ENCODE measurements at places on chromosomes 4 and X.

- peak; percentile 78 for DNase-seq
These were observed 10.6 kb upstream of the ELF4 start for GRCh38 chrX:130120746-130121504.

DNA sequence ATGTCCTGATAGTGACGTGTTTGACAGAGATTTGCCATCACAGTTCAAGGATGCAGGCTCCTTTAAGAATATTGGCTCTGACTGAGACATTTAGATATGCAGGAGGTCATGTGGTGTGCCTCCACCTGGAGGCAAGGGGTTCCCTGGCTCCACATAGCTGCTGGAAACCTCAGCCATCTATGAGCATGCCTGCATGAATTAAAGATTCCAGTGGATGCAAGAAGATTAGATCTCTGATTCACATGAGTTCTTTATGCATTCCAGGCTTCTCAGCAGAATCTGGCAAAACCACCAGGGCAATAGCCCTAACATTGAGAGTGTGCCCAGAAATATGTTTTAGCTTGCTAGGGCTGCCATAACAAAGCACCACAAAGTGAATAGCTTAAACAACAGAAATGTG, 298.5 kb upstream of the AADAT start:
- DNase-seq: no peak

- DNase-seq: no peak
These were observed 434.9 kb upstream of the PABPC4L start for GRCh38 chr4:134636338-134637051.

- DNase-seq: no peak
These were observed 102.4 kb downstream of the KDR start for GRCh38 chr4:55023030-55023429.

GRCh38 chr4:113347245-113347644, 297.8 kb downstream of the ANK2 start:
- DNase-seq: no peak

- DNase-seq: no peak
These were observed 2.3 kb downstream of the PLAC8 start for GRCh38 chr4:83112231-83112630.

DNA sequence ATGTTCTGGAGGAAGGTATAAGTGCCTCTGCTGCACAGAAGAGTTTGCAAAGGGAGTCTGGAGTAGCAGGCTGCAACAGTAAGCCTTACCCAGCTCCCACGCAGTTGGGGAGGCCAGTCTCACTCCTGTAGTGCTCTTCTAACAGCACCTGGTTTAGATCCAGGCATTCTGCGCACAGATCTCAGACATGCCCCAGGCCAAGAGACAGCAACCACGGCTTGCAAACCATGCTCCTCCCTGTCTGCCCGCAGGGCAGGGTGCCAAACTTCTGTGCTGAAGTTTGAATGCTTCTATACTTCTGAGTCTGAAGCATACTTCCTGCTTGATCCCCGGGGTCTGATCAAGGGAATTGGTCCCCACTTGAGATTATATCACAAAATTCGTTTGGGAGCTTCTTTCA, 106.3 kb downstream of the LINC00632 start:
- peak; percentile 37 for DNase-seq

DNA sequence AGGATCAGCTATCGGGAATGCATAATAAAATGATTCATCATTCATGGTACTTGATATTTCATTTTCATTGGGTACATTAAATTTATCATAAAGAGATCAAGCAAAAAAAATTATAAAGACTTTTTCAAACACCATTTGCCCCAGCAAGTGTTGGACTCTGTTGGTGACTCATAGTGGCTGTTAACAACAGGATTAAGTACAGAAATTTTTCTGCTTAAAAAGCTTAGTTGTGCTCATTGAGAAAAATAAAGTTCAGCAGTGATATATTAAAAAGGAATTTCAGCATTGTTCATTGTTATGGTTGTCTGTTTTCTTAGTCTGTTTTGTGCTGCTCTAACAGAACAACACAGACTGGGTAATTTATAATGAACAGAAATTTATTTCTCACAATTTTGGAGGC, 86.2 kb upstream of the PCDH10 start:
- no peak for DNase-seq

DNA sequence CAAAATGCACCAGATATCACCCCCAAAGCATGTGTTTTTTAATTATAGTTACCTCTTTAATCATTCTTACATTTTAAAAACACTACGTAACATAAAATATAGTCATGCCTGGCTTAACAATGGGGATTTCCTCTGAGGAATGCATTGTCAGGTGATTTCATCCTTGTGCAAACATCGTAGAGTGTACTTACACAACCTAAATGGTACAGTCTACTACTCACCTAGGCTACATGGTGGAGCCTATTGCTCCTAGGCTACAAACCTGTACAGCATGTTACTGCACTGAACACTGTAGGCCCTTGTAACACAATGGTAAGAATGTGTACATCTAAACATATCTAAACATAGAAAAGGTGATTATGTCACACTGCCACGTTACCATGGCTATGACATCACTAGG, 208.6 kb downstream of the SPOCK3 start:
- DNase-seq: no peak

- DNase-seq: no peak
These were observed 72.1 kb downstream of the PDS5A start for GRCh38 chr4:39905656-39906055.

GRCh38 chrX:75642811-75643361, 120.0 kb upstream of the ZDHHC15 start:
- DNase-seq: no peak

GRCh38 chr4:124768596-124769365, 56.2 kb upstream of the ANKRD50 start:
- no peak for DNase-seq

GRCh38 chr4:917466-917865, 14.7 kb downstream of the GAK start:
- DNase-seq: no peak

DNA sequence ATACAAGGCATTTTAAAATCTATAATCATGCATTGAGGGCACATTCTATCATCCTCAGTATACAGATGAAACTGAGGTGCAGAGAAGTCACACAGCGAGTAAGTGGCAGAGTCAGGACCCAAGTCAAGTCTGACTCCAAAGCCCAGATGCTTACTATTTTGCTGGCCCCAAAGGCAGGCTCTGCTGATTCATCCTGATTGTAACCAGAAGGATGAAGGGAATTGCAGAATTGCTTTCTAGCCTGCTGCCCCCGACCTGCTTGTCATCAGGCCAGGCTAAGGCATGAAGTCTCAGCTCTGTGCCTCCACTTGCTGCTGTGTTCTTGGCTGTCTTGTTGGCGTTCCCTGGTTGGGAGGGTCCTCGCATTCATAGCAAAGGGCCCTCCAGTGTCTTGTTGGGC, 62.7 kb downstream of the SLC9A6 start:
- peak; percentile 7 for DNase-seq

DNA sequence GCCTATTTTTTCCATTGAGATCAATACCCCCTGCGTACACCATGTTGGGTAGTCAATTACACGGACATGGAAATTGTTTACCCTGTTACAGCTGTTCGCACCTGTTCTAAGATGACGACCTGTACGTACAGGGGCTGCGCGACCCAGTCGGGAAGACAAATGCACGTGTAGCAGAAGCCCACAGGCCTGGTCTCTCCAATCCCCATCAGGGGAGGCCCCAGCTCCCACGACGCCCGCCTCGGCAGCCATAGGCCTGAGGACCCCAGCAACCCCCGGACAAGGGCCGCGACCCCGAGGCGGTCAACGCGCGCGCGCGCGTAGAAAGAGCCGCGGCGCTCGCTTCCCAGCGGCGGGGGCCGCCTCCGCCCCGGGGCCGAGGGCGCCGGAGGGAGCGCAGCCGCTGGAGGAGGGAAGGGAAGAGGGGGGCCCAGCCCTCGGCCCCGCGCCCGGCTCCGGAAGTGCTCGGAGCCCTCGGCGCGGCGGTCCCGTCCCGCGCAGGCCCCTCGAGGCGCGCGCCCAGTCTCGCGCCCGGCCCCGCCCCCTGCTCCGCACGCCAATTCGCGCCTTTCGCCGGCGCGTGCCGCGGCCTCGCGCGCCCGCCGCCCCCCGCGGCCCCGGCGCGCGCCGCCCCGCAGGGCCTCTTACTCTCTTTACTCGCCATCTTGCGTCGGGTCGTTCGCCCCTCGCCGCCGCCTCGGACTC, 618 bp downstream of the RBBP7 start:
- DNase-seq: peak; percentile 14

GRCh38 chrX:118974908-118975671, 672 bp downstream of the LONRF3 start:
- no peak for DNase-seq

DNA sequence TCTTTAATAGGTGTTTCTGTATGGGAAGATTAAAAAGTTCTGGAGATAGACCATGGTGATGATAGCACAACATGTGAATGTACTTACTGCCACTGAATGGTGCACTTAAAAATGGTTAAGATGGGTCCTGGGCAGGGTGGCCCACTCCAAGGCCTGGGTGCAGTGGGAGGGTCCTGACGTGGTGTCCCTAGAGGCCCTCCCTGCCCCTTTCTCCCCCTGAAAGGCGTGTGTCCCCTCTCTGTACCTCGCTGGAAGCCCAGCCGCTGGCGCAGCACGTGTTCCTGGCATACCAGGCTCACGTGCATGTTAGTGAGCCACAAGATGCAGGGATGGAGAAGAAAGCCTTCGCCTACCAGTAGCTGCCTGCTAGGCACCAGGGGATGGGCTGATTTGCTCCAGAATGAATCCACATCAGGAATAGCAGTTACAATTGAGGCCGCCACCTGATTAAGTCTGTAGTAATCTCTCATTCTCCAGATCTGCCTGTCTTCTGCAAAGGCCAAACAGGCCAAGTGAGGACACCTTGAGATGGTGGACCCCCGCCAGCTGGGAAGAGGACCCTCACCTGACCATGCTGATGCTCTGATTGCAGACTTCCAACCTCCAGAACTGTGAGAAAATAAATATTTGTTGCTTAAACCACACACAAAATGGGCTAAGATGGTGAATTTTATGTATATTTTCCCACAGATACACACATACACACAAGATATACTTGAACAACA, 67.5 kb downstream of the COQ2 start:
- DNase-seq: no peak

- peak; percentile 57 for DNase-seq
These were observed 44.3 kb upstream of the TNIP3 start for GRCh38 chr4:121208244-121209007.

DNA sequence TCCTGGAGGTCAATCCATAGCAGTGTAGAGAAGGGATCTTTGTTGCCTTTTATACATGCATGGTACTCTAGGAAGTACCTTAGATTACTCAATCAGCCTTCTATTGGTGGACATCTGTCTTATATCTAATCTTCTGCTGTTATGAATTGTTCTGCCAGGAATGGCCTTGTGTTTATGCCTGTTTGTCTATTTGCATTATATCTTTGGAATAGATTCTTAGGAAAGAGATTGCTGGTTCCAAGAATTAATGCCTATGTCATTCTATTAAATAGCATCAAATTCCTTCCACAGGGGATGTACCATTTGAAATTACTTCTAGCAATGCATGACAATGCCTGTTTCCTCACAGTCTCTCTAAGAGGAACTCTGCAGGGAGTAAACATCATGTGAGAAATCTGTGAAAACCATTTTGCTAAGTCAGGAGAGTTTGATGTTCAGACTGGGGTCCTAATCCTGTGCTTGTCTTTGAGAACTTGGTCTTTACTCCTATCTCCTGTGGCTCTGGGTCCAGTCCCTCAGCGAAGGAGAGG, 42.5 kb downstream of the BEX3 start:
- no peak for DNase-seq

GRCh38 chr4:35166466-35166865, 1077.8 kb downstream of the ARAP2 start:
- no peak for DNase-seq

- DNase-seq: peak; percentile 63
These were observed 557.7 kb upstream of the TENM3 start for GRCh38 chr4:181685461-181685860.

DNA sequence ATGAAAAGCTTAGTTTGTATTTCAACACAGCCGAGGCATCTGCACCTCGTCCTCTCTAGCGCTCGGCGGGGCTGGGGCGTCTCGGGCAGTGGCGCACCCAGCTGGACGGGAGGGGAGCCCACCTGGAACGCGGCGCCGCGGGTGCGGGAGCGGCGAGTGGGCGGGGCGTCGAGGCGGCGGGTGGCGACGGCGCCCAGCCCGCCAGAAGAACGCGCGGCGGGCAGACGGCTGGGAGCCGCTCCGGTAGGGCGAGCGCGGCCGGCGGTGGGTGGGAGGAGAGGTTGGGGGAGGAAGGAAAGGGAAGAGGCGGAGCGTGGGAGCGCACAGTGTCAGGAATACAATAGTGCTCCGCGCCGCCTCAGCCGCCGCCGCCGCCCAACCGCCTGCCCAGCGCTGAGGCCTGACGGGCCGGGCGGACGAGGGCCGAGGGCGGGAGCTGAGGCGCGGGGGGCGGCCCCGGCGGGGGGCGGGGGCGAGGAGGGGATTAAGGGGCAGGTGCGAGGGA, at the start of gene JADE3:
JADE3 (plus strand) TSS at position 324 of the 505 bp plus-strand sequence. CDS start 72,474 bp downstream, outside the sequence.
- DNase-seq: peak; percentile 60
